Psoas muscle (tissue), 8 donors: ENCODE measurements at places on chromosomes 6 and 20. TPM values are rescaled to one million over a fixed set of nuclear protein-coding genes. Genes with fewer than 3 reads are reported as not detected.

Gene COL19A1
- 0.13 TPM for total RNA-seq

Gene KCNK15
- total RNA-seq = 0.46 TPM

Gene SLC22A2
- 0.49 TPM for total RNA-seq

Gene NOX3
- total RNA-seq = not detected

Gene CDH22
- 0.11 TPM for total RNA-seq

Gene HS3ST5
- 0.81 TPM for total RNA-seq

- no peak for DNase-seq
These were observed 318.3 kb downstream of the HACE1 start for GRCh38 chr6:104541411-104541810.

DNA sequence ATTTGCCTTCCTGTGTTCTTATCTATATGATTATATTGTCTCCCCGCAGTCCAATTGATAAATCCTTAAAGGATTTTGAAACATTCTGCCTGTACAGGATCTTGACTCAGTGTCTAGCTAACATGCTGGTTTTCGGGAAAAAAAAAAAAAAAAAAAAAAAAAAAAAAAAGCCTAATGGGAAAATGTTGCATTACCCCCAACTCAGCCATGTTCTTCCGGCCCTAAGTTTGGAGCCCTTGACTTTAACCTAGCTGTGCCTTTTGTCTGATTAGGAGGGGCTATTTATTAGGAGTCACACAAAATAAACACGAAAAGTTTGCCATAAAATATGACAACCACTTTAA lies 244.4 kb upstream of the TCF21 start:
- no peak for DNase-seq

GRCh38 chr20:8788831-8789230 lies 280.1 kb upstream of the PLCB4 start:
- no peak for DNase-seq

- no peak for DNase-seq
These were observed 29.3 kb upstream of the EZR start for GRCh38 chr6:158848490-158848895.

GRCh38 chr20:32823078-32823477 lies 3.3 kb downstream of the MAPRE1 start:
- DNase-seq = no peak

DNA sequence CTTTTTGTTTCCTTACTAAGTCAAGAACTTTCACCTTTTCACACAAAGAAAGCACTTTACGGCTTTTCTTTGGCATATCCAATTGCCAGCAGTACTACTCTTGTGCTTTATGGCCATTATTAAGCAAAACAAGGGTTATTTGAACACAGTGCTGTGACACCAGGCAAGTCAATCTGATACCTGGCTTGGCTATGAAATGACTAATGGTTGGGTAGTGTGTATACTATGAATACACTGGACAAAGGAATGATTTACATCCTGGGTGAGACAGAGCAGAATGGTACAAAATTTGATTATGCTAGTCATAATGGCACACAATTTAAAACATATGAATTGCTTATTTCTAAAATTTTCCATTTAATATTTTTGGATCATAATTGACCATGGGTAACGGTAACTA lies 22.1 kb upstream of the ADGRF1 start:
- DNase-seq = no peak

DNA sequence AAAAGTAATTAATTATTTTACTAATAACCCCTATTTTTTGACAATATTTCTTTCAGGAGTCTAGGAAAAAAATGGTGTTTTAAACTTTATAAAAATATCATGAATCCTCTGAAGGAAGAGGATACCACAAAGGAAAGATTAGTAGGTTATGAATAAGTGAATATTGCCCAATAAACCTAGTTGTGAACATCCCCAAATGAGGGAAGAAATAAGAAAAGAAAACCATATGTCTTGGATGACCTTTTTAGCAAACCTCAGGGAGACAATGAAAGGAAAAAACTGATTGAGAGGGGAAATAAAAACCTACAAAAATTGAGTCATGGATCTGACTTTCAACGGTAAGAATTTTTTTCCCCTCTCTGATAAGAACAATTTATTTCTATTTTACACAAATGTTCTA lies 34.4 kb downstream of the TENT5A start:
- no peak for DNase-seq
